ENCODE measurements at places on chromosomes 7 and 10.

DNA sequence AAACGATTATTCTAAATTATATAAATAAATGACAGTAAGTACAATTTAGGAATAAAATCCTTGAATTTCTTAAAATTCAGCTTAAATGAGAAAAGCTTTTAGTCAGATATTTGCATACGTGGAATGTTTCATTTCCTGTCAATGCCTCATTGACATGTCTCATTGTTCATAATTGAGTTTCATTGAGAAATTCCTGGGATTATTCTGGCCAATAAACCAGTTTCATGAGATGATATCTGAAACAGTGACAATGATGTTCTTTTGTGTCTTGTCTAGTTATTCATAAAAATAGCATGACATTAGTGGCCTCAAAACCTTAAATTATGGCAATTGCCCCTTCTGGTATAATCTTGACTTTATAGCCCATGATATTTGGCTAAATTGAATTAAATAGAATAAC is 95.8 kb downstream of the DKK1 start:
- no peak for DNase-seq

DNA sequence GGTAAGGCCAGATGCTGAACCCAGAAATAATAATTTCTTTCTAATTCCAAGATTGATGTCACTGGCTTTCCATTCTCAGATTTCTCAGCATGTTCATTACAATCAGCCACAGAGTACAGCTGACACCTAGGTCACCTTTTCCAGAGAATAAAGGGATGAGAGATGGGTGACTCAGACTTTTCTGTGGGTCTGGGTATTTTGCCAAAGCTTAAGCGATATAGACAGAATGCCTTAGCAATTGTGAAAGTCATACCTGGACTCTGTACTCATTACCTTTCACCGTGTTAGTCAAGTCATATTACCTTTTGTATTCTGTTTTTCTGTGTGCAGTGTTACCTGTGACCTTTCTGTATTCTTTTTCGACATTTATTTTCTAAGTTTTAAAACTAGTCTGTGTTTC is 10.6 kb upstream of the PRTFDC1 start:
- no peak for DNase-seq

- no peak for DNase-seq
These were observed 1.2 kb upstream of the NAMPT start for GRCh38 chr7:106285855-106286492.

DNA sequence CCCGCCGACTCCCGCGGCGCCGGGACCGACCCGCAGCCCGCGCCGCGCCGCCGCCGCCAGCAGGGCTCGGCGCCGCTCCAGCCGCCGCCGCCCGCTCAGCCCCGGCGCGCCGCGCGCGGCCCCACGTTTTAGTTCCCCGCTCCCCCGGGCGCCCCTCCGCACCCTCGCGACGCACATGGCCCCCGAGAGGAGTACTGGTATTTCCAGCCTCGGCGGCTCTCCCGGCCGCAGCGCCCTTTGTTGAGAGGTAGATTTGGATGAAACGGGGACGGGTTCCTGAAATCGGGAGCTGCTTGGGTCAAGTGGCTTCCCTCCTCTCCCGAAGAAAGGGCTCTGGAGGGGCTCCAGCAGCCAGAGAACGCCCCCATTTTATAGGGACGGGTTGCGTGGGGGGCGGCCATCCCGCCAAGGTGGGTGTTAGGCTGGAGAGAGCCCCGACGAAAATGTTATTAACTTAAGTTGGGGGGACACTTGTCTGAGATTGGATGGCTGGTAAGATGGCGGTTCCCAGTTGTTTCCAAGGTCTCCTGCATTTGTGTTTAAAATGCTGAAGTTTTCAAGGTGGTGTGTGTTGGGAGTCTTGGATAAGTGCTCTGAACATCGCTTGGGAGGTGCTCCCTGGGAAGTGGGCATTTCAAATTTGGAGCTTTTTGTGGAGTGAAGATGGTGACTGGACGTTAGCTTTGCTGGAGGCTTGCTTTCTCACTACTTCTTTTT is 1.2 kb downstream of the BMI1 start:
- no peak for DNase-seq

DNA sequence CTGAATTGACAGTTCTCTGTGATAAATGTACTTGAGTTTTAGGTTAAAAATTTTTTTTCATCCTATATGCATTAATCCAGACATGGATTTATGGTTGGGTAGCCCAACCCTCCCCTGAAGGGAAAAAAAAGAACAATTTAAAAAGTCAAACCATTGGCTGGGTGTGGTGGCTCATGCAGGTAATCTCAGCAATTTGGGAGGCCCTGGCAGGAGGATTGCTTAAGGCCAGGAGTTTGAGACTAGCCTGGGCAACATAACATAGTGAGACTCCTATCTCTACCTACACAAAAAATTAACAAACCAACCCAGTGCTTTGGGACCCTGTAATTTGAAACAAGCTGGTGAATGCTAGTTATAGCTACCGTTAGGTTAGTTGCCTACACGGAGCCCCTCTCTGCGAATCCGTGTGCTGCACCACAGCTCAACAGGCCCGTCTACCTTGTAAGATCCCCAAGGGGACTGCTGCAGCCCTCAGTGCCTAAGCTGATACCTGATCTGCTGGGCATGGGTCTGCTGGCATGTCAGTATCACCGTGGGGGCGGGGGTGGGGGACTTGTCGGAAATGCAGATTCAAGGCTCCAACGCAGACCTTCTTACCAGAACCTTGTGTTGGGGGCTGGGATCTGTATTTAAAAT is 32.8 kb downstream of the TSPAN14 start:
- no peak for DNase-seq

- no peak for DNase-seq
These were observed 7.6 kb upstream of the ELN start for GRCh38 chr7:74020390-74020789.

- DNase-seq: no peak
These were observed 34.3 kb downstream of the C10orf120 start for GRCh38 chr10:122665329-122665860.

DNA sequence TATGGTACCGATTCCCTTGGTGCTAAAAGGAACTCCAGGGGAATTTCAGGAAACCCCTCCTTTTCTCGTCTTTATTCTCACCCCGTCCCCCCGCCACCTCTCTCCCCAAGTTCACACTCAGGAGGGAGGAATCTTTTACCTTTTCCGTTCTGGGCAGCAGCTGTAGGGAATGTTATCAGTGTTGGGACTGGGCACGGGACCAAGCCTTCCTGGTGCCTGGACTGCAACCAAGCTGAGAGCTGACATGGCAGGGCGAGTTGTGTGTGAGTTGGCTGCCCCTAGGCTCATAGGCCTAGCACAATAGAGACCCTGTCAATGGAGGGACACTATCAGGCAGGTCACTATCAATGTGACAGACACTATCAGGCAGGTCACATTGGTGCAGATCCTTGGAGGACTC is 121.4 kb downstream of the TCF7L2 start:
- no peak for DNase-seq

- DNase-seq: no peak
These were observed 91.7 kb upstream of the IFRD1 start for GRCh38 chr7:112358513-112358912.

Data from HTR-8/SVneo (cell line).